ENCODE measurements at places on chromosomes 7 and 10.

GRCh38 chr10:103696411-103697145, 158.8 kb downstream of the SH3PXD2A start:
- peak; percentile 48 for DNase-seq

DNA sequence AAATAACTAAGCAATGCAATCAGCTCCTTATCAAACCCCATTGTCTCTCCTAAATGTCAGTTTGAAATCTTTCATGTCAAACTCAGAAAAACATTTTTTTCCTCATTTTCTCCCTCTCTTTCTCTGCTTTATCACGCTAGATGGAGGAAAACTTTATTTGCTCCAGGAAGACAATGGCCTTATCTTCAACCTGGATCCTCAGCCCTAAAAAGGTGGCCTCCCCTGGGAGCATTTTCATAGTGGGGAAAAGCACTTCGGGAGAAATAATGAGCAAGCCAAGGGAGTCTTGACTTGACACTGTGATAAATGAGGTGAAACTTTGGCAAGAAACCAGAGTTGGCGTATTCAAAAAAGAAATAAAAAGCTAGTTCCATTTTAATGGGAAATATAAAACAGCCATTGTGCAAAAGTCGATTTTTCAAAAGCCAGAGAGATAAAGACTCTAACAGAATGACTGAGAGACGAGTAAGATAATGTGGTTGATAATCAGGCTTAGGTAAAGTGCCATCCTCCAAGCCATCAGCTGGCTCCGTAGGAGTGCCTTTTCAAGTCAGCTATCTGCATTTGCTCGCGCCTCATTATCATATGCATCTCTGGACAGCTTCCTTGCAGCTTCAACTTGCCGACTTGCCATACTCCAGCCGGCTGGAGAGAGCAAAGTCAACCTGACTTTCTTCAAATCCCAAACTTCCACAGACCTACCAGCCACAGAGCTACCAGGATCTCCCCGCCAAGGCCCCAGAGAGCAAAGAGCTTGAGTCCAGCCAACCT, 19.9 kb downstream of the HABP2 start:
- no peak for DNase-seq

- no peak for DNase-seq
Measured at GRCh38 chr7:22108151-22108845, 162.6 kb upstream of the CDCA7L start.

DNA sequence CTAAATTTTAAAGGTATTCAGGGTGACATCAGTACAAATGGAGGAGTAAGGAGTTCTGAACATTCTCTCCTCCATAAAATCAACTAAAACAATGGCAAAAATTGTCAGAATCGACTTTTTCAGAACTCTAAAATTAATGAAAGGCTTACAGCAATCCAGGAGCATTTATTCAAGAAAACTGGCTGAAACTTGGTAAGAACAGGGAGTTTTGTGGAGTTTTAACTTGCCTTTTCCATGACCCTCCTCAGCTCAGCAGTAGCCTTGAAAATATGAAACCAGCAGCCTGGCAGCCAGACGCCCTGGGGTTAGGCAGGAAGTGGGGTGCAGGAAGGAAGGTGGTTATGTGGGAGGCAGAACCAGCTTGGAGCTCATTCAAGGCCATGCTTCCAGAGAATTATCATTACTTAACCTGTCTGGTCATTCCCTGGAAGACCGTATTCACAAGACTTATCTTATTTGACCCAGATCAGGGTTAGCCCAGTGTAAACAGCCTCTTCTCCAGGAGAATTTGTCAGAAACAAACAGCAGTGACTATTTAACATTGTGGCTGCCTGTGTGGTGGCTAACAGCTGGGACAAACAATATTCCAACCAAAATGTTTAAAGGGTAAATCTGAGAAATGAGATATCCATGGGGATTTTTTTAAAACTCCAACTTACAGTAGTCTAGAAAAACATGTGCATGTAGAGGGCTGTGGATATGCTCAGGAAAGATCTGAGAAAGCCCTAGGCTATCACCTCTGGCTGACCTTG, 75.7 kb upstream of the MACROH2A2 start:
- no peak for DNase-seq

DNA sequence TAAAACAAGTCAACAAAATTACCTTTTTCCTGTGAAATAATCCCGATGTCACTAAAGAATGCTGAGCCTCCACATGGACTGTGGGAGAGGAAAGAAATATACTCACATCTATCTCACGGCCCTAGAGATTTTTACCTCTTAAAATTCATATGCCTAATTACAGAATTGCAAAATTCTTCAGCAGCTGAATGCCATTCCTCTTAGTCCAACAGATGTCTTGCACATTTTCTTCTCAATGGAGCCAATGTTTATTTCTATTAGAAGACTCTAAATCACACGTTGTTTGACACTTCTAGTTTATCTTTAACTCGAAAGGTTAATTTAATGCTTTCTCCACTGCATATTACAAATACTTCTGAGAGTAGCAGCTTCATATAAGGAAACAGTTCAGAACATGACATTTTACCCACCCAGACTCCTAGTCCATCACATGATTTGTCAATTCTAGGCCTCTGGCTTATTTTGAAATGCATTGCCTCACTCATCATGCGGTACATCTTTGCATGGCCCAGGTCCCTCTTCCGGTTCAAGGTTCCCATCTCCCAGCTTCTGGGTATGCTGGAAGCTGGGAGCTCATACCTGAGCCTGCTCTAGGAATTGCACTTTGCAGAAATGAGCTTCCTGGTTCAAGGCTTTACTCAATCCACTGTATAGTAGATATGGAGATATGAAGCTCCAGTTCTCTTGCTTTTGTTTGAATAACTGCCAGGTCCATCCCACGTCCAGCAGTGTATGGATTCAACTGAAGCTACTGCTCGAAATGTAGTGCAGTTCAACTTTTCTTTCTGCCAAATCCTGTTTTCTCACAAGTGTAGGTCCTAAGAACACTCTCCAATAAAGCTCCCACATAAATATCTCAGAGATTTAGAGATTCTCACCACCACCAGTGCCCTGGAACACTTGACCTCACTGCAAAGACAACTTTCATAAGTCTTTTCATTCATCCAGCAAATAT, 306.2 kb downstream of the GPR37 start:
- no peak for DNase-seq

GRCh38 chr10:31647861-31648260, 280.8 kb downstream of the ARHGAP12 start:
- no peak for DNase-seq

DNA sequence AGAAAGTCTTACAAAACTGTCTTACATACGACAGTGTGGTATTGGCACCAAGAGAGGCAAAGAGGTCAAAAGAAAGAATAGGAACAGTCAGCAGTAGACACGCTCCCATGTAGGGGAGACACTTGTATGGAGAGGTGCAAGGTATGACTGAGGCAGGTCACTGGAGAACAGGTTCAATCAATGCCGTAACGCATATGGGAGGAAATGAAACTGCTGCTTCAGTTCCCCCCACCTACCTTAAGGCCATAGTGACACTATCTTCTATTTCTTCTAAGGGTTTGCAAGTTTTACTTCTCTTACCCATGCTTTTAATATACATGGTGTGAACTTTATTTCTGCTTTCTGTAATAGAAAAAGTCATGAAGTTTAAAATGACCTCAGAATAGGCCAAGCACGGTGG, 5.5 kb upstream of the PITRM1 start:
- DNase-seq: no peak
